CD4-positive, alpha-beta T cell (primary cell): ENCODE measurements at places on chromosomes 16 and 17.

GRCh38 chr16:17082095-17082882, 388.5 kb downstream of the XYLT1 start:
- DNase-seq, result no peak

GRCh38 chr17:54903375-54903774, 2.7 kb downstream of the TOM1L1 start:
- no peak for DNase-seq

DNA sequence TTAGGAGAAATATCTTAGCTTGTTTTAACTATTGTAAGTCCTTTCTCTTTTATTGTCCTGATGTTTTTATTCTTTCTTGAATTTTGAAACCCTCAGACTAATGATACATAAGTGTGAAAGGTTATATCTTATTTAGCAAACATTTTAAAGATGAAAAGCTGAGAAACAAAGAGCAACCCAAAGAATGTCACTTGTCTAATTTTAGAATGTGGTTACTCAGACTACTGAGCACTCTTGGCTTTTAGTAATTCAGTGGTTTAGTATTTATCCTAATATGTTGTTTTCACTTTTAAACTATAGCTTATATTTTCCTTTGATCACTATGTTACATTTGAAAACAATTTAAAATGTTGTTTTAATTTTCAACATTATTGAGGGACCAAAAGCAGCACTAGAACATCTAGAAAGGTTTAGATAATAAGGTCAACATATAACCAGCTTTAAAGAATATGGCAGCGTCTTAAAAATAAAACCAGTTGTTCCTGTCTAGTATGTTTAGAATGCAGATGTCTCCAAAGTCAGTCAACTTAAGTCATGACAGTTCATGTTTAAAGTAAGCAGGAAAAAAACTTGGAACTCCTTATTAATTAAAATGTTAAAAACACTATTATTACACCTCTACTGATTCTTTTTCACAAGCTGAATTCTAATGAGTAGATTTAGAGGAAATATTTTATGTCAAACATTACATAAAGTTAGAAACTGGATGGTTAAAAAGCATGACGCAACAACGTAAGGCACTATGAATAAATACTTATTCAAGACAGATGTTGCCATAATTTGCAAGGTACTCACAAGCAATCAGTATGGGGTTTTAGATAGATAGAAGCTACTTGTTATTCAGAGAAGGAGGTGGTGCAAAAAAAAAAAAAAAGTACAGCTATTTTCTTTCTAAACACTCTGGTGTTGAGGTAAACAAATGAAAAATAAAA, 2.4 kb downstream of the MBTD1 start:
- DNase-seq, result no peak

- peak; percentile 50 for DNase-seq
Measured at GRCh38 chr17:80760511-80760911, 215.9 kb downstream of the RPTOR start.

GRCh38 chr17:9828296-9829295, 2.9 kb downstream of the GLP2R start:
- DNase-seq, result no peak

DNA sequence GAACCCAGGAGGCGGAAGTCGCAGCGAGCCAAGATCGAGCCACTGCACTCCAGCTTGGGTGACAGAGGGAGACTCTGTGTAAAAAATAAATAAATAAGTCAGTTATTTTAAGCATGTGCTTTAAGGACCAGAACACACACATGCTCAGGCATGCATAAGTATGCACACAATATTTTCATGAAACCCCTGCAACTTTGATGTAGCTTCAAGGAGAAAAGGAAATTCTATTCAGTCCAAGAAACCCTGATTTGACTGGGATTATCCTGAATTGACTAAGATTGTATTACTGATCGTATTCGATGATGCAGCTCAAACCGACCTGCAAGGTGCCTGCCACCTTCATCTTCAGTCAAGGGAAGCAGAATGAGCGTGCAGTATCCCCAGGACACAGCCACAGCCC, 841 bp downstream of the TEKT5 start:
- no peak for DNase-seq

DNA sequence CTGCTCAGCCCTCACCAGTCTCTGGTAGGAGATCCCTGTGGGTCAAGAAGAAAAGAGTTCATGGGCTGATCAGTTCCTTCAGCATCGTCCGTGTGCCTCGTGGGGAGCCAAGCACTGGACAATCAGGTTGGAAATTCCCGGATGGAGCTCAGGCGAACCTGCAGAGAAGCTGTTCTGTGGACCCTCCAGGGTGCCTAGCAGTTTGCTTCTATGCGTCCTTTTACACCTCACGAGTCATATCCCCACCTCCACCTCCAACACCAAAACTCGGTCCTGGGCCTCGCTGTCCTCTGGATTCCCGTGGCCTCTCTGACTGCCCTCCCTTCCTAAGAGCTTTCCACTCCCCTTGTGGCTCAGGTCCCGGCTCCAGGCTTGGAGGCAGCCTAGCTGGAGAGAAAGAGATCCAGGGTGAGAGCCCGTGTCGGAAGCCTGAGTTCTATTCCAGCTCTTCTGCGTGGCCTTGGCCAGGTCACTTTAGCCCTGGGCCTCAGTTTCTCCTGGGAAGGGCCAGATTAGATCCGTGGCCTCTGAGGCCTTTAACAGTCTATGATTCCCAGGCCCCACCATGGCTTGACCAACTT, 26.2 kb upstream of the PIK3R6 start:
- no peak for DNase-seq

GRCh38 chr16:12515346-12515745, 288.3 kb downstream of the CPPED1 start:
- DNase-seq, result no peak

GRCh38 chr17:75697651-75698291, 23.5 kb upstream of the ITGB4 start:
- DNase-seq, result no peak

DNA sequence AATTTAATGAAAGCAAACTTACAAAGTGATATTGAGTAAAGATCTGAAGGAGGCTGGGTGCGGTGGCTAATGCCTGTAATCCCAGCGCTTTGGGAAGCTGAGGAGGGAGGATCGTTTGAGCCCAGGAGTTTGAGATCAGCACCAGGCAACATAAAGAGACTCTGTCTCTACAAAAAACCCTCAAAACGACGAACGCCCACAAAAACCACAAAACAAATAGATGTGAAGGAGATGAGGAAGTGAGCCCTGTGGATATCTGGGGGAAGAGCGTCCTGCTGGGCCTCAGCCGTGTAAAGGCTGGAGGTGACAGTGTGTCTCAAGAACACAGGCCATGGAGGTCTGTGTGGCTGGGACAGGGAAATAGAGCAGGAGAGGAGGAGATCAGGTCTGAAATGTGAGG, 68.8 kb downstream of the ITFG1 start:
- DNase-seq, result no peak
